ENCODE measurements at places on chromosomes 7 and 10.

- no peak for DNase-seq
These were observed 389.2 kb downstream of the MAGI2 start for GRCh38 chr7:79064187-79064823.

DNA sequence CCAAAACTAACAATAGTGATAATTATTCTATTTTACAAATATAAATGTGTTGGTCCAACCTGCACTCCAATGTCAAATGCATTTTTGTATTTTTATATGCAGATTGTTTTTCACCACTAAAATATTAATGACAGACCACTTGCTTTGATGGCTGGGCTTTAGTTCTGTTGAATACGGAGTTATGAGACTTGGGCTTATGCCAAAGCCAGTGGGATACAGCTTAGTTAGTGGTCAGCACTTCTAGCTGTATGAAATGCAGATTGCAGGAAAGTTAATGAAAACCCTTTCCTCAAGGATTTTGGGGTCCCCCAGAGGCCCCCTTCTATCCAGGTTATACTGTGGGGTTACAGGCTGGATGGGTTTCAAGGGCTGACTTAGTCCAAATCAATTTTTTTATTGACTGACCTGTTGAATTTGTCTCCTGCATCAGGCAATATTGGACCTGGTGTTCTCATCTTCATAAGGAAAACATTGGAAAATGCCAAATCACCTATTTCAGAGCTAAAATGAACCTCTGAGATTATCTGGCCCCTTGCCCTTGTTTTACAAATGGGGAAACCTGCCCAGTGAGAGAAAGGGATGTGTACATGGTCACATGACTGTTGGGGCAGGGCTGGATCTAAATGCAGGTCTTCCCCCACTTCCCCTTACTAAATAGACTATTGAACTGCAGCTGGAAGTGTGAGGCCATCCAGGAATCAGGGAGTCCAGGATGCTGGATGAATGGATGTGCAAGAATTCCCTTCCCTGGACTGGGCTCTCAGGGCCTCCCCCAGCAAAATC, 1085.3 kb downstream of the KCNMA1 start:
- no peak for DNase-seq

GRCh38 chr7:4715410-4715776, 33.3 kb downstream of the FOXK1 start:
- no peak for DNase-seq

- no peak for DNase-seq
These were observed 205.3 kb upstream of the HDAC9 start for GRCh38 chr7:18290223-18290622.

DNA sequence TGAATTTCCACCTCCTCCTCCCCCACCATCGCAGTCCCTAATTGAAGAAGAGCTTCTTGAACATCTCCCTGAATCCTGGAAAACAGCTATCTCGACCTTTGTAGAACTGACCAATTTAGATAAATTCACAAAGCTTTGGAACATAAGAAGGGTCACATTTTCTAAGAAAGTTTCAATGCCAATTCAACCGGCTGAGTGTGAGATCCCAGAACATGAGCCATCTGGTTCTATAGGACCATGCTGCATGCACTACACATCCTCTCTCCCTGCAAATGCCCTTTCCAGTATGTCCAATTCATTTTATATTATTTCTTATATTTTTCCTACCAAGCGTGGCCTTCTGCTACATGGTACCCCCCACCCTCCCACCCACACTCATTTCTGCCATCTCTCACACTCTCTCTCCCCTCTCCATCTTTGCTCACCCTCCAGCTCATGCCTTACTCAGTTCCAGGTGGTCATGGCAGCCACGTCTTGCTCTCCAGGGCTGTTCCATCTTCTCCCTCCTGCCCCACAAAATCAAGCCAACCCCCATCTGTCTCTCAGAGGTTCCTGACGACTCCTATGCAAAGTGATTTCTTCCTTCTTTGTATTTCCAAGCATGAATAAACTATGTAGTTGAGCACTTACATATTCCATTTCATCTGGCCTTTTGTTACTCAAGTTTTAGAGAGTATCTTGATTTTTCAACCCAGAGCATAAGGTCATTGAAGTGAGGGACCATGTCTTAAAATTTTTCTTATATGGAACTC, 19.3 kb downstream of the FRMD4A start:
- DNase-seq, result no peak

DNA sequence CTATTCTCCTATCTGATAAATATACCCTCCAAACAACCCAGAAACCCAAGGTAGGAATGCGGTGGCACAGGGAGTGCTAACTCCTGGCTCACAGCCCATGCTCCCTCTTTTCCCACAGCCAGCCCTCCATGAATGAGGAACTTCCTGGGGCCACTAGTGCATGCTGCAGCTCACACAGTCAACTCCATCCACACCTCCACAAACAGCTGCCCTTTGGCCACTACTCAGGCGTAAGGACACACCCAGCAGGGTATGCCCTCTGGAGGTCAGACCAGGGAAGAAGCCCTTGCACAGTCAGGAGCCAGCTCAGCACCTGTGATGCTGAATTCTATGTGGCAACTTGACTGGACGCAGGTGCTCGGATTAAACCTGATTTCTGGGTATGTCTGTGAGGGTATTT, 85.2 kb upstream of the PIK3CG start:
- DNase-seq, result no peak

GRCh38 chr10:30096564-30096963, 37.2 kb upstream of the JCAD start:
- DNase-seq, result no peak

DNA sequence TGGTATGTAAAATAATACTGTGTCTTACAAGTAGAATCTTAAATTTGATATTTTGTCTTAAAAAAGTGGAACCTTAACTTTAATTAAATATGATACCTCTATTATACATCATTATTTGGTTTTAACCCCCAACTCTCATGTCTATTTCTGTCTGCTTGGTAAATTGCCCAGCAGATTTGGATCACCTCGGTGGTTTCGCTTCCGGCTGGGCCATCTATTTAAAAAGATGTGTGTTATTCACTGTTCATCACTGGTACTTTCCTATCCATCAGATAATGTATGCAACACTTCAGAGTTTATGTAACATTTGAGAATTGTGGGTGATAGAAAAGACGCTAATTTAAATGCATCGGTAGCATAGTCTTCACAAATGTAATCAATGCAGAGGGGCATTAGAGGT, 119.7 kb downstream of the SND1 start:
- no peak for DNase-seq

GRCh38 chr10:118694848-118695247, 59.9 kb downstream of the CACUL1 start:
- DNase-seq, result no peak

GRCh38 chr10:50349554-50349953, 98.2 kb upstream of the ASAH2 start:
- no peak for DNase-seq

DNA sequence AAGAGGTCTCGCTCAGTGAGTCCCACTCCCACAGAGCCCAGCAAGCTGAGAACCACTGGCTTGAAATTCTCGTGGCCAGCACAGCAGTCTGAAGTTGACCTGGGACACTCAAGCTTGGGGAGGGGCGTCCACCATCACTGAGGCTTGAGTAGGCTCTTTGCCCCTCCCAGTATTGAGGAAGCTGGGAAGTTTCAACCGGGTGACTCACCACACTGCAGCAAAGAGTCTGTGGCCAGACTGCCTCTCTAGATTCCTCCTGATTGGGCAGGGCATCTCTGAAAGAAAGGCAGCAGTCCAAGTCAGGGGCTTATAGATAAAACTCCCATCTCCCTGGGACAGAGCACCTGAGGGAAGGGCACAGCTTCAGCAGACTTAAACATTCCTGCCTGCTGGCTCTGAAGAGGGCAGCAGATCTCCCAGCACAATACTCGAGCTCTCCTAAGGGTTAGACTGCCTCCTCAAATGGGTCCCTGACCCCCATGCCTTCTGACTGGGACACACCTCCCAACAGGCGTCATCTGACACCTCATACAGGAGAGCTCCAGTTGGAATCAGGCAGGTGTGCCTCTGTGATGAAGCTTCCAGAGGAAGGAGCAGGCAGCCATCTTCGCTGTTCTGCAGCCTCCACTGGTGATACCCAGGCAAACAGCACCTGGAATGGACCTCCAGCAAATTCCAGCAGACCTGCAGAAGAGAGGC, 970.9 kb upstream of the LRRN3 start:
- no peak for DNase-seq

DNA sequence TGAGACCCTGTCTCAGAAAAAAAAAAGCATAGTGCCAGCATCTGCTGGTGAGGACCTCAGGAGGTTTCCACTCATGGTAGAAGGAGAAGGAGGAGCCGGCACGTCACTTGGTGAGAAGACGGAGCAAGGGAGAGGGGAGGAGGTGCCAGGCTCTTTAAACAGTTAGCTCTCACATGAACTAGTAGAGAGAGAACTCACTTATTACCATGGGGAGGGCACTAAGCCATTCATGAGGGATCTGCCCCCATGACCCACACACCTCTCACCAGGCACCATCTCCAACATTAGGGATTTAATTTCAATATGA, 62.9 kb upstream of the VKORC1L1 start:
- no peak for DNase-seq

- DNase-seq, result no peak
These were observed 84.1 kb downstream of the TRIL start for GRCh38 chr7:28874001-28874400.

DNA sequence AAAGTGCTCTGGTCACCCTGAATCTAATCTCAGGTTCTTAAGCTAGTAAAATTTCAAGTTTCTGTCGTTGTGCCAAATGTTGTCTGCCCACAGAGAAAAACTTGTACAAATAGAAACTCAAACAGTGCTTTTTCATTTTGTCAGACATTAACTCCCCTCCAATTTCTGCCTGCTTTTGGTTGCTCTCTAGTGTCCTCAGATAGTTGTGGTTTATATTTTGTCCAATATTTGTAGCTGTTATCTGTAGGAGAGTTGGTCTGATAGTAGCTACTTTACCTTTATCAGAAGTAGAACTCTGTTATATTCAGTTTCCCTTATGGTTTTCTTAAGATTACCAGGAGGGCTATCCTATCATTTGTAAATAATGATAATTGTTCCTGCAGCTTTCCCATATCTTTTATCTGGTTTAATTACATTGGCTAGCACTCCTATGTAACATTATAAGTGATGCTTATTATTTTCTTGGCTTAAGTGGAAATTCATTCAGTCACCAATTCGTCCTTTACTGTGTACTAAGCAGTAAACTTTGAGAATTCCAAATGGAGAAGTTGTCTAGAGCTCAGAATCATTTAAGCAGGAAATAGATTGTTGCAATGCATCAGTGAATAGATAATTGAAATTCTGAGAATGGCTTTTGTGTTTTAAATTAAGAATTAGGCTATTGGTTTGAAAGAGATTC, 91.0 kb downstream of the ANKIB1 start:
- no peak for DNase-seq

GRCh38 chr10:19839552-19839951, 23.3 kb downstream of the PLXDC2 start:
- DNase-seq, result no peak

GRCh38 chr7:1694611-1695511, 24.8 kb downstream of the ELFN1 start:
- DNase-seq, result no peak

GRCh38 chr10:20492447-20492846, 404.7 kb downstream of the NEBL start:
- DNase-seq, result no peak
